ENCODE measurements at places on chromosomes 2 and 18.

- DNase-seq, result no peak
Measured at GRCh38 chr2:40321822-40322221, 130.1 kb downstream of the SLC8A1 start.

DNA sequence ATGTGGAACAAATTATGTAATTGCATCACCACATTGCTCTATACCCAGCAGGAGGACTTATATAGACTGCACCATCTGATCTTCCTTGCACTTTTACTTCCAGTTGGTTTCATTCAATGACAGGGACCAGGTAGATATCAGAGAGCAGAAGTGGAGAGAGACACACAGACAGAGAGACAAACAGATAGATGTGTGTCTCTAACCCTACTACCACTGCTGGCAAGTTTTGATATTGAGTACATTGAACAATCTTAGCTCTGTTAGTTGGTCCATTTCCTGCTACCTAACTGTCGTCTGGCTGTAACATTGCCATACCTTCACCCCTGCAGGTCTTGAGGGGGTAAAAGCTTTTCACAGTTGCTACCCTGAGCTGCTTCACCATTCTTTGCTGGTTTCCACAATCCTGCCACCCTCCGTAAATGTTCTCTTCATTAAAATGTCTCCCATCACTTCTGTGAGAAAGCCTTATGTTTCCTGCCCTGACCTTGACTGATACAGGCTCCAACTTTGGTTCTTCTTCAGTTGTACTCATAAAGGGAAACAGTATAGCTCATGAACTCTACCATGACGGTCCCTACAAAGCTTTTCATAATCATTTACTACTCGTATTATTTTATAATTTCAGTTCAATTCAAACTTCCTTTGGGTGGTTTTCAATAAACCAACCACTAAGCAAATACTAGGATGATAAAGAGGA, 62.3 kb upstream of the ITGA4 start:
- no peak for DNase-seq

DNA sequence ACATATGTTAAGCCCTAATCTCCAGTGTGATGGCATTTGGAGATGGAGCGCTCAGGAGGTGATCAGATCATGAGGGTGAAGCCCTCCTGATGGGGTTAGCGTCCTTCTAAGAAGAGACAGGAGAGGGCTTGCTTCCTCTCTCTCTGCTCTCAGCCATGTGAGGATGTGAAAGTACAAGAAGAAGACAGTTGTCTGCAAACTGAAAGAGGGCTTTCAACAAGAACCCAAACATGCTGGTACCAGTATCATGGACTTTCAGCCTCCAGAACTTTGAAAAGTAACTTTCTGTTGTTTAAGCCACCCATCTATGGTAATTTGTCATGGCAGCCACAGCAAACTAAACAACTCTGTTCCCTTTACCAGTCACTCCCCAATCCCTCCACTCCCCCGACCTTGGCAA, 47.4 kb downstream of the CACNB4 start:
- DNase-seq, result no peak

GRCh38 chr2:19810637-19811036, 91.1 kb downstream of the TTC32 start:
- DNase-seq, result no peak

- no peak for DNase-seq
Measured at GRCh38 chr2:205712508-205712907, 30.2 kb downstream of the NRP2 start.

DNA sequence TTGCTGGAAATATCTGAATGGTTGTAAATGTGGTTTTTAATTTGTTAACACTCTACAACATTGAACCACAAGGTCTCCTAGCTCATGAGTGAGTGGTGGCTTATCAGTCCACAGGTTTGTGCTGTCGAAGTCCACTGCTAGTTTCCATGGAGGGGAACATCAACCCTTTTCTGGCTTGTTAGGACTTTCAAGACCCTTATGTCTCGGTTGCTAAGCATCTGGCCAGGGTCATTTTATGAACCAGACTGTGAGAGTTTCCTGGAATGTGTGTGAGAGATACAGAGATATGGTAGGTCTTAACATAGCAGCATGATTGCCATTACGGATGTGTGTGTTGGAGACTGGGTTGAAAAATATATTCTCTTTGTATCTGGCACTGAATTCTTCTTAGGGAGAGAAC, 36.9 kb downstream of the KCNE4 start:
- DNase-seq, result no peak

GRCh38 chr2:170156592-170156991, 21.4 kb upstream of the MYO3B start:
- DNase-seq, result no peak
